Upper lobe of left lung (tissue), 6 donors: ENCODE measurements at places on chromosomes 2 and 18. TPM values are rescaled to one million over a fixed set of nuclear protein-coding genes. Genes with fewer than 3 reads are reported as not detected.

- no peak for DNase-seq
These were observed 24.9 kb upstream of the PDCL3 start for GRCh38 chr2:100537918-100538317.

Gene RSAD2
- 11.3 TPM for total RNA-seq

GRCh38 chr2:160356485-160356884, 137.1 kb downstream of the RBMS1 start:
- DNase-seq, result no peak

Gene CREG2
- total RNA-seq, result not detected

- no peak for DNase-seq
These were observed 32.1 kb upstream of the ZNF638 start for GRCh38 chr2:71299507-71299906.

- no peak for DNase-seq
These were observed 415.8 kb upstream of the DSEL start for GRCh38 chr18:67932271-67932670.

Gene ATP6V1B1
- not detected for total RNA-seq

DNA sequence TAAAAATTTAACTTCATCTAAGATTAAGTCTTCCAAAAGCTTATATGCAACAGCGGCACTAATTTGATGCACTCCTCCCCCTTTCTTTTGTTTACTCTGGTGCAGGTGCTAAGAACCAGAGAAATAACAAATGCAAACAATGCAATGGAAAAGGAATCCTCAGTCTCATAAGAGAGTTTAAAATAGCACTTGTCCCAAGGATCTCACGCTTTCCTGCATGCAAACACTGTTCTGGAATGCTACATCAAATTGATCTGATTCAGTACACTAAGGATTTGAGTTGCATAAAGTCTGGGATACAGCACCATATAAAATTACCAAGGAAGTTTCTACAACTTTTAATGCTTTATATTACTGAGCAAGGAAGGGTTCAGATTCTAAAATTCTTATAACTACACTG, 50.5 kb downstream of the SEPTIN10 start:
- no peak for DNase-seq

- DNase-seq, result no peak
These were observed 298.7 kb upstream of the COL3A1 start for GRCh38 chr2:188675391-188676009.

Gene ITGB6
- total RNA-seq, result 54.5 TPM

Gene RMND5A
- 19.9 TPM for total RNA-seq

DNA sequence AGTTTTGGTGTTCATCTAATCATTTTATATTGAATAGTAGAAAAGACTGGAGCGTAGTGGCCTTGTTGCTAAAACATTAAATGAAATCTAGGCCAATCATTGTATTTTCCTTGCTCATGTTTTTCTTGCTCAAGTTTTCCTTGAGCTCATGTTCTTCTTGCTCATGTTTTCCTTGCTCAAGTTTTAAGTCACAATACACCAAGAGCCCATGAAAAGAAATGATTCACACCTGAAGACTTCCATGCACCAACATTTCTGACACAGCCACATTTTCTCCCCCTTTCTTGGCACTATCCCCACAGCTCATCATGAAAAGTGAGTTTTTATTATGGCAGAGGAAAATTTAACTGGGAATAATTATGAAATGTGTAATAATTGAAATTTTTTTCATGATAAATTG, 92.0 kb downstream of the LRP1B start:
- DNase-seq, result no peak

- DNase-seq, result no peak
These were observed 479.2 kb upstream of the ACVR2A start for GRCh38 chr2:147365622-147366021.

DNA sequence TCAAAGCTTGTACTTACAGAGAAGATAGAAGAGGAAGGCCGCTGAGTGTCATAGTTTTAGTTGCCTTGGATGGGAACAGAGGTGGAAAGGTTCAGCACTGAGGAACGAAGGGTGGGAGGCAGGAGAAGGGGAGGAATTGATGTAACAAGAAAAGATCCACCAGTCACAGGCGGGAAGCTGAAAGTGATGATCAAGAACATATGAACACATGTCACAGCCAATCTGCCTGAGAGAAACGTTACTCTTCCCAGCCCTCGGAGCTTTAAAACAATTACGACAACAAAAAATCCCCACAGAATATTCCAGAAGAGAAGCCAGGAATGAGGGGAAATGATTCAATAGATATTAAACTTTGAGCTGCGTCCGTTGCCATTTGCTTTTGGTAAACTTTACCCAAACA, 87.1 kb downstream of the TSHZ1 start:
- DNase-seq, result no peak

GRCh38 chr18:12737243-12737902, 34.5 kb downstream of the PSMG2 start:
- DNase-seq, result no peak

DNA sequence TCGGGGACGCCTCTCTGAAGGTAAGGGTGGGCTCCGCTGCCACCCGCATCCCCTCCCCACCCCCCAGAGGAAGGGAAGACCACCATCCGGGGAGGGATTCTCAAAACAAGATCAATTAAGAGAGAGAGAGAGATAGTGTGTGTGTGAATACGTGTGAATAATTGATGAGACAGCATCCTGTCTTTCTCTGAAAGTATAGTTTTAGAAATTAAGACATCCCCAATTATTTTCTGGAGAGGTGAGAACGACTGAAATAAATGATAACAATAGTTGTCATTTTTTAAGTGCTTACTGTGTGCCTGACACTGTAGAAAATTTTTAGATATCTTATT, 751 bp downstream of the IL18R1 start:
- DNase-seq, result no peak

GRCh38 chr2:181111059-181111458, 130.7 kb downstream of the UBE2E3 start:
- no peak for DNase-seq

Gene ARHGAP28
- 10.0 TPM for total RNA-seq

Gene EIPR1
- total RNA-seq, result 26.0 TPM

Gene CNDP1
- total RNA-seq, result not detected

DNA sequence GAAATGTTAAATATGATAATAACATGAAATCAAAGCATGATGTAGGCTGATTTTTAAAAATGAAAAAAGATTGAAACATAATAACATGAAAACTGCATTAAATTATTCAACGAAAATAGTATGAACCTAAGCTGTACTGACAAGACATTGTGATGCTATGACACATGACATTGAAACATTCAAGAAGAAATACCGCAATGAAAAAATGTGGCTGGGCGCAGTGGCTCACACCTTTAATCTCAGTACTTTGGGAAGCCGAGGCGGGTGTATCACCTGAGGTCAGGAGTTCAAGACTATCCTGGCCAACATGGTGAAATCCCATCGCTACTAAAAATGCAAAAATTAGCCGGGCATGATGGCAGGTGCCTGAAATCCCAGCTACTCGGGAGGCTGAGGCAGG, 14.6 kb downstream of the CXCR1 start:
- no peak for DNase-seq

DNA sequence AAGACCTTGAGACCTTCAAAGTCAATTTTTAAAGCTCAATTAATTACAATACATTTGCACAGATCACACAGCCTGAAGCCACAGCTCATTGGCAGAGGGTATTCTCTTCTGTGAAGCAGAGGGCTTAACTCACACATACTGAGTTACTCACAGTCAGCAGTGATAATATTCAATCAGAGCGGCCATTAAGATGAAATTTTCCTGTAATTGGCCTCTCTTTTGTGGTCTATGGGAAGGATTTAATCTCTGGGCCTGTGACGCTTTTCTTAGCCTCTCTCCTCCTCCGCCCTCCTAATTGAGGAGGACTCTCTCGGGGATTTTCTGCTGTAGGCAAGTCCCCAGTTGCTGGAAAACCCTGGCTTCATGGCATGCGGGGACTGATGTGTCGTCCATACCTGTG, 12.3 kb upstream of the LDLRAD4 start:
- no peak for DNase-seq

- DNase-seq, result no peak
These were observed 123.3 kb upstream of the NYAP2 start for GRCh38 chr2:225276207-225276606.

DNA sequence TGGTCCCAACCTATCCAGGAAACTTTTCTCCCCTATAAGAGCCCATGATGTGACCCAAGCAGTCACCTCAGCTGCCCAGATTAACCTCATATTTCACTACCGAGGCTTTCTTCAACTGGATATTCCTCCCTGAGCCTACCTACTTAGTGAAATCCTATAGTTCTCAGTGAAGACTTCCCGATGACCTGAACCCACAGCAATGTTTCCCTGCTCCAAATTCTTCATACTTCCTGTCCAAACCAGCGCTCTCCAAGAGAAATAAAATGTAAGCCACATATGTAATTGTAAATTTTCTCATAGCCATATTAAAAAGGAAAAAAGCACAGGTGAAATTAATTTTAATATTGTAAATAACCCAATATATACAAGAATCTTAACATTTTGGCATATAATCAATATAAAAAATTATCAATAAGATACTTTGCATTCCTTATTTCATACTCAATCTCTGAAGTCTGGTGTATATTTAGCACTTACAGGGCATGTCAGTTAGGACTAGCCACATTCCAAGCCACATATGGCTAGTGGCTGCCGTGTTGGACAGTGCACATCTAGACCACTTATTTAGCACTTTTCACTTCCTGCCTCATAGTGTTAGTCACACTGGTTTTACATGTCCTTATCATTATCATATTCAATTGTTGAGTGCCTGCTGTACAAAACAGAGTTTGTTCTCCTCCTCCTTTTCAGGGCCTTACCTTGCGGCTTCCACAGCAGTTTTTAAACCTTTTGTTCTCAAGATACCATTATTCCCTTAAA, 1.9 kb upstream of the STAT4 start:
- DNase-seq, result no peak

DNA sequence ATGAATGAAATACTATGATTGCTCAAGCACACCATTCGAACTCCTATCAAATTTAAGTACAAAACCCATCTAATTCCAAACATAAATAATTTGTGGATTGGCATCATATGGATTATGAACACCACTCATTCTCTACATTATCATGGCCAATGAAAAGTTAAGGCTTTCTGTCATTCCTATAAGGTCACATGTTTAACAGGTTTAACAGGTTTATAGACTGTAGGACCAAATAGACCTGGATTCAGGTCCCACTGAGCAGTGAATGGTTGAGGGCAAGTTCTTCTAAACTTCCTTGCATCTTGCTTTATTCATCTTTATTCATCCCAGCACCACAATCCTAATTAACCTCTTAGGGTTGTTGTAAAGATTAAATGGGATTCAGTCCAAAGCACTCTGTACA, 33.4 kb downstream of the FBXO36 start:
- no peak for DNase-seq

DNA sequence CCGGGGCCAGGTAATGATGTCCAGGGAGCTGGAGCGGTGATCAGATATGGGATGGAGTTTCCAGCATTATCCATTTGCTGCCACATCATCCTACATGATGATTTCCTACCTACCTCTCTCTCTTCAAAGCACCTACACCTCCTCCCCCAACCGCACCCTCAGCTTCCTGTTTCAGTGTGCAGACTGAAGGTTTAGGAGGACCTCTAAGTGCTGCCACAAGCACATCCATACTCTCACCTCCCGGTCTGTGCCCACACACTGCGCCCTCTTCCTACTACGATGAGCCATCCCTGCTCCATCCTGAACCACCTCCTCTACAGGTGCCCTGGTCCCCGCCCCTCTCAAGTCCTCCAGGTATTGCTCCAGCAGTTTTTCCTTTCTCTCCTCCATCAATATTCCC, 123.7 kb downstream of the ALPK2 start:
- DNase-seq, result no peak

Gene STON1
- total RNA-seq, result 18.9 TPM
